ENCODE measurements at places on chromosomes 6 and 20.

DNA sequence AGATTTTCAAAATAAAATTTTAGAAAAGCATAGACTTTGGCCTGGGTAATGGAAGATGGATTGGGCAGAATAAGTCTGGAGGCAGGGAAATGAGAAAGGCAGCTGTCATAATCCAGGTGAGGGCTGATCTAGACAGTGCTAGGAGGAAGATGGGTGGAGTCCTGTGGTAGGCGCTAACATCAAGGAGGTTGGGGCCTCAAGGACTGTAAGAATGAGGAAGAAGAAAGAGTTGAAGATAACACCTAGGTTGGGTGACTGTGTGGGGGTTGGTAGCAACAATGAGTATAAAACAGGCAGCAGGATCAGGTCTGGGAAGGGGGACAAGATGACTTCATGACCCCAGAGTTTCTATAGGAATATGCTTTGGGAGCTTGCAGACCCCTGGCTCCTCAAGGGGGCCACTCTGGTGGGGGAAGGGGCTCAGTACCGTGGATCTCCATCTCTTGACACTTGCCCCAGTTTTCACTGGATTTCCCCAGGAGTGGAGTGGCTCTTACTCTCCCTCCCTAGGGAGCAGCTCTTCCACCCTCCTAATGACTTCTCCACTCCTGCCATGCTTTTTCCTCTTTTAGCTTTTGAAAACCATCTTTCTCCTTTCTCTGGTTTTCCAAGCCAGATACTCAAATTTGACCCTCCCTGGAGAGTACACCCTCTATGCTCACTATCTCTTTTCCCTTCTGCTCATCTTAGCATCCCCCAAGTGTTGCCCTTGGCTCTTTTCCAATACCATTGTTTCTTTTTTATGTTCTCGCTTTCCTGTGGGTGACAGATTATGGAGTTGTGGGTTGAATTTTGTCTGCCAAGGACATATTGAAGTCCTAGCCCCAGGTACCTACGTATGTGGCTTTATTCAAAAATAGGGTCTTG, 14.8 kb downstream of the TRIM31 start:
- no peak for DNase-seq

DNA sequence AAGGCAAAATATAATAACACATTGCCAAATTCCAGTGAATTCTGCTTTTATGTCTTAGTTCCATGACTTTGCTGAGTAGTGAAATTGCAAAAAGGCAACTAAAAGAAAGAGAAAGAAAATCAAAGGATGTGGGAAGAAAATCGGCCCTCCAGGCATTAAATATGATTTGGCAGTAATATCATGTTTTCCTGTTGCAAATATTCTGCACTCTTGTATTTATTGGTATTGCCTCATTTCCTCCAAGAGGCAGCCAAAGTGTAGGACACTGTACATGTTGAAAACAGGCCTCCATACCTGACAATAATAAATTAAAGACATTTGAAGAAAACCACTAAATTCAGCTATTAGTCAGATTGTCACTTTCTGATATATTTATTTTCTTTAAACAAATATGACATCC, 460.0 kb upstream of the NOX3 start:
- DNase-seq = no peak

- no peak for DNase-seq
These were observed 509.3 kb upstream of the JARID2 start for GRCh38 chr6:14736554-14736953.

DNA sequence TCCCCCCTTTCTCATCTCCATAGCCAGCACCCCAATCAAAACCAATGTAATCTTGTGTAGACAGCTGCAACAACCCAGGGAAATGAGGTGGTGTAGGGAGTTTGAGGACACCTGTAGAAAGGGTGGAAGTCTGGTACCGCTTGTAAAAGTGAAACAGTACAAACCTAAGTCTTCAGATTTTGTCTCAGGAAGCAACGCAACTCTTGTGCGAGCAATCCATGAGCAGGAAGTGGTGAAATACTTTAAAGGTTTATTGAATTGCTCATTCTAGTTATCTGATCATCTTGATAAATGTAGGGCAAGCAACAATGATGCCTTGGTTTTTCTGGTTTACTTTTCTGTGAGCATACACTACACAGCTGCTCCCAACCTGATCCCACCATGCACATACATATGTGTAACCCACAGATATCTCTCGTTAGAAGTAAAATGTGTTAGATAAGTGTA, 71.1 kb upstream of the THEMIS start:
- DNase-seq = no peak

GRCh38 chr6:156767603-156768467, 9.3 kb upstream of the ARID1B start:
- no peak for DNase-seq

GRCh38 chr6:157806131-157806855, 16.8 kb upstream of the SNX9 start:
- DNase-seq = no peak

DNA sequence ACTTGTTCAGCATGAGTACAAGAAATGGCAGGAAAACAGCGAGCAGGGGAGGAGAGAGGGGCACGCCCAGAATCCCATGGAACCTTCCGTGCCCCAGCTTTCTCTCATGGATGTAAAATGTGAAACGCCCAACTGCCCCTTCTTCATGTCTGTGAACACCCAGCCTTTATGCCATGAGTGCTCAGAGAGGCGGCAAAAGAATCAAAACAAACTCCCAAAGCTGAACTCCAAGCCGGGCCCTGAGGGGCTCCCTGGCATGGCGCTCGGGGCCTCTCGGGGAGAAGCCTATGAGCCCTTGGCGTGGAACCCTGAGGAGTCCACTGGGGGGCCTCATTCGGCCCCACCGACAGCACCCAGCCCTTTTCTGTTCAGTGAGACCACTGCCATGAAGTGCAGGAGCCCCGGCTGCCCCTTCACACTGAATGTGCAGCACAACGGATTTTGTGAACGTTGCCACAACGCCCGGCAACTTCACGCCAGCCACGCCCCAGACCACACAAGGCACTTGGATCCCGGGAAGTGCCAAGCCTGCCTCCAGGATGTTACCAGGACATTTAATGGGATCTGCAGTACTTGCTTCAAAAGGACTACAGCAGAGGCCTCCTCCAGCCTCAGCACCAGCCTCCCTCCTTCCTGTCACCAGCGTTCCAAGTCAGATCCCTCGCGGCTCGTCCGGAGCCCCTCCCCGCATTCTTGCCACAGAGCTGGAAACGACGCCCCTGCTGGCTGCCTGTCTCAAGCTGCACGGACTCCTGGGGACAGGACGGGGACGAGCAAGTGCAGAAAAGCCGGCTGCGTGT, 11.6 kb downstream of the TNFAIP3 start:
- DNase-seq = no peak

- no peak for DNase-seq
These were observed 22.4 kb upstream of the FAM217A start for GRCh38 chr6:4101298-4101697.

DNA sequence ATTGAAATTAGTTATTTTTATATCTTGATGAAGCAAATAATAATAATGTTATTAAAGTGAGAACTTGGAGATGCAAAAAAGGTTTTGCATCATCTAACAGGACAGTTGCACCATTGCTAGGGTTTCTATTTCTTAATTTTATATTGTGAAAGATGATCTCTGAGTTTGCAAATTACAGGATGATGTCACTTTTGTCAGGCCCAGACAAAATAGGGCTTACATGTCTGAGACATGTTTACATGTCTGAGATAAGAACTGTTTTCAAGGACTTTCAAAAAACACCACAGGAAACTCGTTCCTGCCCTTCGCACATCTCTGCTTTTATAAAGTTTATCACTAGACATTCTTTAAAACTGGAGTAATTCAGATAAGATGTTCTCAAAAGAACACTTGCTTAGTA, 1075.8 kb upstream of the MANEA start:
- no peak for DNase-seq

DNA sequence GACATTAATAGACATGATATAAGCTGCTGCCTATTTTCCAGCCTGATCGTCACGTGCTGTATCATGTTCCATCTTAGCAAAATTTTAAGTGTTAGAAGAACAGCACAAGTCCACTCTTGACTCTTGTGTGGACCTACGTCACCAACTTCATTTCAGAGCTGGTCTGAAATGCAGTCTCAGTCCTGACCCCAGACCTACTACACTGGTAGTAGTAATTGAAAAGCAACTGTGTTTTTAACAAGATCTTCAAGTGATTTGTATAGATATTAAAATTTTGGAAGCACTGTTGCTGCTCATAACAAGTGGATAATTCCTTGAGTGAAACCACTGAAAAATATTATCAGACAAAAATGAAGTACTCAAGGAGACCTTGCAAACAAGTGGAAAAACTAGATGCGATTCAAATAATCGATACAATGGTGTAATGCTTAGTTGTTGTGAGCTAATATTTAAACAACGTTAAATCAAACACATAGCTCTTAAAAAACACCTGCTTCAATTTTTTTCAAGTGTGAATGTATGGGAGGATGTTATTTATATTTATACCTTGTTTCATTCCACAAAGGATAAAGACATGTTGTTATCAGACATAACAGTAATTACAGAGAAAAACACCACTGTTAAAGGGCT, 110.9 kb upstream of the JAG1 start:
- no peak for DNase-seq

DNA sequence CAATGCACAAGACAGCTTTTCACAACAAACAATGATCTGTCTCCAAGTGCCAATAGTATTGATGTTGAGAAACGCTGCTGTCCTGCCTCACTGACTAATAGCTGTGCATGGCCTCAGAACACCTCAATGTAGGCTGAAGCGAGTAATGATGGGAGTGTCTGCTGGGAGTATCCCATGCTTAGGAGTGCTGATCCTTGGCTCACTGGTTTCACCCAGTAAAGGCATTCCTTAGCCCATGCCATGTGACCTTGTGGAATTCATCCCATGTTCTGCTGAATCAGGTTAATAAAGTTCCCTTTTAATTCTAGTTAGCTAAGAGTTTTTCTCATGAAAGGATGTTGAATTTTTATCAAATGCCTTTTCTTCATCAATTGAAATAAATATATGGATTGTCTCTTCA, 3.8 kb upstream of the WFDC12 start:
- no peak for DNase-seq

- no peak for DNase-seq
These were observed 9.1 kb downstream of the ATP9A start for GRCh38 chr20:51758978-51759544.

GRCh38 chr6:4180652-4181255, 45.4 kb upstream of the ECI2 start:
- no peak for DNase-seq

- DNase-seq = peak; percentile 90
These were observed 15.2 kb upstream of the ZNF335 start for GRCh38 chr20:45987108-45987780.

DNA sequence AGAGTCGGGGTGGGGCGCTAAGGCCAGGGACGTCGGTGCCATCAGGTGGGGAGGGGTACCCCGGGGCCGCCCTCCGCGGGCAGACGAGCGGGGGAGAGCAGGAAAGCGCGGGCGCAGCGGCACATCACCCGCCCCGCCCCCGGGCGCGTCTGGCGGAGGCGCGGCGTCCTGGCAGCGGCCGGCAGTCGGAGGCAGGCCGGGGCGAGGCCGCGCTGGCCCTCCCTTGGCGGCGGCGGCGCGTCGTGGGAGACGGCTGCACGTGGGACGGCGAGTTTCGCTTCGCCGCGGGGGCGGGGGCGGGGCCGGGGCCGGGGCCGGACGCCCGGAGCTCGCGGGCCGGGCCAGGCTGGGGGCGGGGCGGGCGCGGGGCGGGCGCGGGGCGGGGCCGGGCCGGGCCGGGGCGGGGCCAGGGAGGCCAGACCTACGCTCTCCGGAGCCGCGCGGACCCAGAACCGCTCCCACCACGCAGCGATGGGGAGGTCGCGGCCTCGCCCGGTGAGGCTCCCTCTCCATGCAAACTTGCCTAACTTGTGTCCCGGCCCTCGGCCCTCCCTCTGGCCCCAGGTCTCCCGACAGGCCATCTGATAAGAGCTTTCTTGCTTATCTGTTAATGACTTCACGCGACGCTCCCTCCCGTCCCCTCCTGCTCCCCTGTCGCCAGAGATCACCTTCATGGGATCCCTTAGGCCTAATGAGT, 12.5 kb downstream of the ITPR3 start:
- DNase-seq = peak; percentile 73

GRCh38 chr6:165659945-165660856, 2.8 kb downstream of the PDE10A start:
- DNase-seq = no peak

GRCh38 chr6:29516108-29516507, 28.4 kb upstream of the MAS1L start:
- no peak for DNase-seq

DNA sequence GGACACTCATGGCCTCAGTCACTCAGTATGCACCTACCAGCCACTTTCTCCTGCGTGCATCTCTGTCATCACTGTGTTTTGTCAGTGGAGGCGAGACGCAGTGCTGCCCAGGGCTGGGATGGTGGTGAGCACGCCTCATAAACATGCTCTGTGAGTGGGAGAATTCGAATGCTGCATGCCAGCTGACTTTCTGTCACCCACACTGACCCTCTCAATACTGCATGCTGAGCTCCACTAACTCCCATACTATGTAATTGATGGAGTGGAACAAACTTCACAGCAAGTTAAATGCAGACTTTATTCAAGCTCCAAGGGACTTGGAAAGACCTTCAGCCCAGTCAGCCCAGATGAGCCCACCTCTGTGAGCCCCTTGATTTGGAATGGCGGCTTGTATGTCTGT, 22.7 kb upstream of the GGTLC1 start:
- DNase-seq = no peak

GRCh38 chr20:42123981-42124473, 505.9 kb upstream of the CHD6 start:
- no peak for DNase-seq

Data from activated CD8-positive, alpha-beta memory T cell treated with anti-CD3 and anti-CD28 coated beads, Interleukin-2, amount 50 U/mL, for 48 hours (primary cell).